ENCODE measurements at places on chromosomes 11 and 22. TPM values are rescaled to one million over a fixed set of nuclear protein-coding genes. Genes with fewer than 3 reads are reported as not detected.

- no peak for DNase-seq
Observed at GRCh38 chr11:76783294-76783895, at the start of gene TSKU. Gene TSKU, plus strand, starts transcription at chr11:76783356. Its CDS starts 12,261 bp downstream, at chr11:76795617.

PTPN5 gene
- polyA plus RNA-seq: not detected

GRCh38 chr11:72630104-72630852 is 43.9 kb downstream of the PDE2A start:
- DNase-seq: no peak

GRAP2 gene
- polyA plus RNA-seq: 3.6 TPM

RFPL3 gene
- polyA plus RNA-seq: not detected

TOP3B gene
- 18.6 TPM for polyA plus RNA-seq

KLHL35 gene
- polyA plus RNA-seq: not detected

DNA sequence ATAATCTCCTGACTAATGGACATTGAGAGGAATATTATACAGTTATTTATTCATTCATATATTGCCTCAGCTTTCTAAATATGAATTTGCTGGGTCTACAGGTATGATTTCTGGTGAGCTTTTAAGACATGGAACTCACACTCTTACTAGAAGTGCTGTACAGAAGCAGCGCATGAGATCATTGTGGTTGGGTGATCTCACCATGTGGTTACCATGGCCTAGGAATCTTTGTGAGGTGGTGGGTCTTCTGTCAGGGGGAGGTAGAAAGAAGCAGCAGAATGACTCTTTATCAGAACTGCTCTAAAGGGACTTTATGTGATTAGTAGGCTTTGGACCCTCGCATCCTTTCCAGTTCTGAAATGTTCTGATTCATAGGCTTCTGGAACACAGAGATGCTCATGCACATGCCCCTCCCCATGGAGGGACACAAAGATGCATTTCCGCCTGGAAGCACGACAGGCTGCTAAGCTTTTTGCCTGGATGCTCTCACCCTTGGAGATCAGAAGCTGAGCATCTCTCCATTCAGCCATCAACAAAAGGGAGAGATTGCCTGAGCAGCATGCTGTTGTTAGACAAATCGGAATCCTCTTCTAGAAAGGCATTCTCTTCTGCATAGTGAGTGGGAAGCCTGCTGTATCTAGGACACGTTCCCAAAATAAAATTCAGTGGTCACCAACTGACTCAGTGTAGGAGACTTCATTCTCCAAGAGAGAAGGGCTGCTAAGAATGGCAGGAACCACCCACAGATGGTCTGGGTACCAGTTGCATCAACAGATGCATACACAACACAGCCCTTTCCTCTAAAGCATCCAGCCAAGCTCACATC is 51.3 kb downstream of the KIRREL3 start:
- DNase-seq: no peak

- no peak for DNase-seq
Observed at GRCh38 chr11:10529279-10529678, 11.7 kb downstream of the RNF141 start.

GPHA2 gene
- polyA plus RNA-seq: not detected
